Left renal cortex interstitium (tissue), 4 donors: ENCODE measurements at places on chromosomes 12 and 14.

GRCh38 chr14:69804902-69805301 is 7.9 kb upstream of the SLC10A1 start:
- no peak for DNase-seq

DNA sequence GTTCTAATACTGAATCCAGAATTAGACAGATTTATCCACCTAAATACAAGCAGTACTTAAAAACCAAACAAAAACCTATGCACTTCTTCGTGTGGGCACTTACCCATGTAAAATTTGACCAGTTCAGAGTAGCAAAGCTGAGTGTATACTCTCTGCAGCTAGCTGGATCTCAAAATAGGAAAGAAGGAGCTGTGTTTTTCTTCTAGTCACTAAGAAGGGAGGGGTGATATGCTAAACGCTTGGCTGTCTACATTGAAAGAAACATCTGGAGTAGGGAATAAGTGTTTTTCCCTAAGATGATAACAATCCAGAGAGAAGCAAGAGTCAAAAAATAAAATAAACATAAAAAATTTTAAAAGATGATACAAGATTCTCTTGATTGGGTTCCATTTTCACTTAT is 20.0 kb downstream of the RBMS2 start:
- no peak for DNase-seq

GRCh38 chr12:101942250-101942605 is 64.8 kb downstream of the DRAM1 start:
- DNase-seq, result no peak

DNA sequence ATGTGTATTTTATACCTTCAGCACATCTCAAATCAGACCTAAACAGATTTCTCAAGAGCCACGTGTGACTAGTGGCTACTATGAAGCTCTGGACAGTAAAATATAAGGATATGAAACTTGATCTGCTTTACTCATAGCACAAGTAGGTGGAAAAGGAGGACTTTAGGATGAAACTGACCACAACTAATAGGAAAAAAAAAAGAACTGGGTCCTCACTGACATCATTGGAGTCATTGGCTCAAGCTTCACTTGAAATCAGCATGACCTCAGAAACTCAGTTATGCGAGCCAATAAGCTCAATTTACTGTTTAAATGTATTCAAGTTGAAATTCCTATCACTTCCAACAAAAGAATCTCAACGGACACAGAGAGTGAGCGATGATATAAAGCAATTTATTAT is 34.1 kb upstream of the CIT start:
- no peak for DNase-seq

DNA sequence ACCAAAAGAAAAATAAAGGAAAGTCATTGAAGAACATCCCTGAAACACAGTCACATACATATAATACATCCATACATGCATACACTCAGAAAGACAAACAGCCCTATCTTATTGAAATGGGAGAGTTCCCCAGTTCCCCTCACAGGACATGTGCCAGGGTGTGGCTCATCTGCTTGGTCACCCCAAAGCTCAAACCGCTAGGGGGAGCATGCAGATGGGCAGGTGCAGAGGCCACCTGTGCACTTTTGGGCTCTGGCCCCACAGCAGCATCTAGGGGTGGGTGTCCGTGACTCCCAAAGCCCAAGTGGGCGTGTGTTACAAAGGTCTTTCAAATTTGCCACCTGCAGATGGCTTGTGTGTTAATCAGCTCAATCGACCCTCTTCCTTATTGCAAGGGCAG is 75.2 kb downstream of the CMAS start:
- DNase-seq, result no peak

GRCh38 chr14:101876555-101876938 is 87.8 kb upstream of the DYNC1H1 start:
- no peak for DNase-seq

- DNase-seq, result no peak
Measured at GRCh38 chr12:71041476-71041875, 116.3 kb downstream of the TSPAN8 start.

- DNase-seq, result no peak
Measured at GRCh38 chr14:50344116-50344775, 32.1 kb downstream of the DMAC2L start.

DNA sequence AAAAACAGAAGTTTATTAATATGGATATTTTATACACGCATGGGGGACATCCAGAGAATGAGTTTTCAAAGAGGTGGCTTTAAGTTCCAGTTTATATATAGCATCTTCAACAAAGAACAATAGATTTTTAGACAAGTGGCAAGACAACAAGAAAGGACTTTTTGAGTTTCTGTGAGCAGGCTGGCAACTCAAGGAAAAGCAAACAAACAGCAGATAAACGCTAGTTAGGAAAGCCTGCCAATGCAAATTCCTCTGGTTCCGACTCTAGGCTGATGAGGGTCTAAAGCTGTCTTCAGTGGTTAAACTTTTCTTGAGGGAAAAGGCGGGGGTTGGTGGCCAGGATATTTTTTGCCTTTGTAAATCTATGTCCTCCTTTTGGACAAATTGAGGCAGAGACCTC is 78.4 kb upstream of the EEA1 start:
- no peak for DNase-seq

DNA sequence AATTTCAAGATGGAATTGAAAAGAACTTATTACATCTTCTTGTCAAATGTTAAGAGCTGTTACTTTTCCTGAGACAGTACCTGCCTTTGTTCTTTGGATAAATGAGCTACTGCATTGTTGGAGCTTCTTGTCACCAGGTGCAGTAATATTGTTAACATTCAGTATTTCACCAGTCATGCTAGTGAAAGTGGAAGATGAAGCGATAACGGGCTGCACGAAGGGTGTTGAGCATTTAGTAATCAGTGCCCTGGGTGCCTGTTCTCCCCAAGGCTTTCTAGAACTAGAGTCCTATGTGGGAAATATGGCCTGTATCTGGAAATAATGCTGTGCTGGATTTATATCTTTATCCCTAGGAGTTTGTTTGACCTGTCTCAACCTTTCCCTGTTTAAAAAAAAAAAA is 83.2 kb downstream of the PPP2R5C start:
- DNase-seq, result no peak

- no peak for DNase-seq
Measured at GRCh38 chr12:97713270-97713669, 250.7 kb downstream of the RMST start.

DNA sequence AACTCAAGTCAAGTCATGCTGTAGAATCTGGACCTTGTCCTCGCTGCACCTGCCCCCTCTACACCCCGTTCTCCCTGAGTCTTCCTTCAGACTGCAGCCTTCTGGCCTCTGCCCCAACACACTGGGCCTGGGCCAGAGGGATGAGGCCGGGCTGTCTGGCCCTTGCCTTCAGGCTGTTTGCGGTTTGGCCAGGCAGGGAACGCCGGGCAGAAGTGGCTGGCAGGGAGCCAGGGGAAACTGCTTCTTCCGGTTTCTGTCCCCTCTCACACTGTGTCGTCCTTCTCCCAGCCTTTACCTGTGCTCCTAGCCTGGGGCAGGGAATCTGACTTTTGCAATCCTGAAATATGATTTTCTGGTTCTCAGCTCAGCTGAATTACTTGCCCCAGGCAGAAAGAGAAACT is 13.5 kb downstream of the DGLUCY start:
- no peak for DNase-seq

GRCh38 chr12:100331871-100332270 is 25.0 kb upstream of the SLC17A8 start:
- DNase-seq, result no peak

DNA sequence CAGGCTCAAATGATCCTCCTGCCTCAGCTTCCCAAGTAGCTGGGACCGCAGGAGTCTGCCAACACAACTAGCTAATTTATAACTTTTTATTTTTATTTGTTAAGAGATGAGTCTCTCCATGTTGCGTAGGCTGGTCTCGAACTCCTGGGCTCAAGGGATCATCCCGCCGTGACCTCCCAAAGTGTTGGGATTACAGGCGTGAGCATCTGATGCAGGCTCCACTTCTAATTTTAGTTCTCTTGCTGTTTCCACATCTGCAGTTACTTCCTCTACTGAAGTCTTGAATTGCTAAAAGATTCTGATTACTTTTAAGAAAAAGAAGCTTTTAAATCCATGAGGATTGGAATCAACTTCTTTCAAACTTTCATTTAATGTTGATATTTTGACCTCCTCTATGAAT is 13.4 kb upstream of the SNX6 start:
- DNase-seq, result no peak

DNA sequence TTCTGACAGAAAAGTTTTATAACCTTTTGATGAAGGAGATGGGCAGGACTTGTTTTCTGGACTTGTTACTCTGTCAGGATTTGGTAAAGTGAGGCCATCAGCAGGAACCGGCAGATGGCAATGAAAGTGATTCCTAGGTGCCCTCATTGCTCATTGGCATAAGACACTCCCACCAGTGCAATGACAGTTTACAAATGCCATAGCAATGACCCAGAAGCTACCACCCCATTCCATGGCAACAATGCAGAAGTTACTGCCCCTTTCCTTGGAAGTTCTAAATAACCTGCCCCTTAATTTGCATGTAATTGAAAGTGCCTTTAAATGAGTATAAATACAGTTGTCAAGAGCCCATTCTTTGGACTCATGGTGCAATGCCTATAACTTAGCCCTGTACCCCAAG is 222.6 kb downstream of the CEP128 start:
- no peak for DNase-seq

DNA sequence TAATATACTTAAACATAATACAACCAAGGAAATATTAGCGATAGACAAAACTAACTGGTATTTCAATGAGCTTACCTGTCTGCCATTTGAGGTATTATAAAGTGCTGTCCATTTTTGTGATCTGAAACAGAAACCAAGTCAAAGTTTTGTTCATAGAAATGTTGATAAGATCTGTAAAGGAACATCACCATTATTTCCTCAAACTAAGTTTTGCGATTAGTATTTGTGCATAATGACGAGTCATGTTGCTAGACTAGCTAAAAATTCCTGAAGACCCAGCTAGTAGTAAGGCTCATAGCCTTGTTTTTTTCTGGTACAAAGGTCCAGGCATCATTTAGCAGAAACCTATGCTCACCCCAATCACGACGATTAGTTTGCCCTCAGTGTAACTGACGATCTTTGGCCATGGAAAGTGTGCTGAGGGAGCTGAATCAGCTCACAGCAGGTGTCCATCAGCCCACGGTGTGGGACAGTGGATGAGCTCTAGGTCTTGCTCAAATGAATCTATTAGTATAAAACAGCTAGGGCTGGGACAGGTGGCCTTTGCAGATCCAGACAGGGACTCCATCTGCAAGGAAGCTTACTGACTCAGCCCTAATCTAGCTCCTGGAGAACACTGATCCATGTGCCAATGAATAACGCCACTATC is 28.7 kb downstream of the GIT2 start:
- no peak for DNase-seq

DNA sequence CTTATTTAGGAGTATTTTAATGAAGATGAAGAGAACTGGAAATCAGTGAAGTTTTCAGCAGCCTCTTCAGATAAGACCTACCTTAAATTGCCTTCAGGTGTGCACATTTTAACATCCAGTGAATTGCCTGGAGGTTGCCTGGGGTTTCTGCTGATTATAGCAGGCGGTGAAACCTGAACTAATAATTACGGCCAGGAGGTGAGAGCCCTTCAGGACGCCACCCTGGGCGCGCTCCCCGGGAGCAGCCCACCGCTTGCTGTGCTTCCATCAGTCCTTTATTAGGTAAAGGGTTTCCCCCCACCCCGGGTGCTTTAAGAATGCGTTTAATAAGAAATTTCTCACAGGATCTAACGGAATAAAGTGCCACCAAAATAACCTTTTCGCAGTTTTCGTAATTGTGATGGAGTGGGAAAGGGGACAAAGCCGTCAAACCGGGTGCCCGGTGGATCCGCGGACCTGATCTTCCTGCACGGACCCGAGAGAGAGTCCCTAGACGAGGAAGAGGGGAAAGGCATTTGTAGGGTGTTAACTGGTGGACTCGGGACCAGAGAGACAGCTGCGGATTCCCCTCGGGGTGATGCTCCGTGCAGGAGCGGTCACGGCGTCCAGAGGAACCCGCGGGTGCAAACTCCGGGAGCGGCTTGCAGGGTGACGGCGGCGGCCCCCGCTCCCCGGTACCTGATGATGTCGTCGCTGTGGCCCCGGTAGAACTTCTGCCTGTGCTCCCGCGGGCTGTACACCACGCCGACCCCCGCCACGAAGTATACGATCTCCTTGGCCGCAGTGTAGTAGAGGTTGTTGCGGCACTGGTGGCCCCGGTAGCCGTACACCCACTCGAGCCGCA is 902 bp downstream of the EML5 start:
- DNase-seq, result no peak

GRCh38 chr14:58690801-58691516 is 53.2 kb downstream of the DACT1 start:
- no peak for DNase-seq

GRCh38 chr14:102211240-102211639 is 71.5 kb downstream of the WDR20 start:
- no peak for DNase-seq

GRCh38 chr14:35556548-35556947 is 22.6 kb downstream of the INSM2 start:
- no peak for DNase-seq

- no peak for DNase-seq
Measured at GRCh38 chr12:115341442-115341841, 657.5 kb upstream of the TBX3 start.

GRCh38 chr12:109996483-109996853 is 300 bp upstream of the GIT2 start:
- DNase-seq, result no peak

- no peak for DNase-seq
Measured at GRCh38 chr12:42237853-42238239, 202 bp downstream of the YAF2 start.

DNA sequence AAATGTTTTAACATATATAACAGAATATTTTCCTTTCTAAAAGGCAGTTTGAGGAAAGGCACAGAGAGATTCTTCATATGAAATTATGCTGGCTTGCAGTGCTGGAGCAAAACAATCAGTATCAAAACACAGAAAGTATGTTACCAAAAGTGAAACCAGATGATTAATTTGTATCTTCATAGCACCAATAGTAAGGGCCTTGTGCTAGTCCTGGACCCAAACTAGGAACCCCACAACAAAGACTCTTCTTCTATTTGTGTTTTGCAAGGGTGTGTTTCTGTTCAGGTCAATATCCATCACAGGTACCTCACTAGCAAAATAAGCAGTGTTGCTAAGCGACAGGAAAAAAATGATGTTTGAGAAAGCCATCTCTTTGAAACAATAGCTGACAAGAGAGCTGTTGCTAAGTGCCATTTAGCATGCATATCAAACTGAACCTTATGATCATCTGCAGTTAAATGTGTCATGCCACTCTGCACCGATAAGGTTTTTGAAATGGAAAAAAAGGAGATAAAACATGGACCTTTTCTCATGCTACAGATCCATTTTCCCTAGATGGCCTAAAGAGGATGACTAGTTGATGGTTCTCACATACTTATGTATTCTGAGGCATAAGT is 196.2 kb upstream of the ALG10 start:
- DNase-seq, result no peak

- DNase-seq, result no peak
Measured at GRCh38 chr12:26281320-26281719, 85.9 kb downstream of the SSPN start.

DNA sequence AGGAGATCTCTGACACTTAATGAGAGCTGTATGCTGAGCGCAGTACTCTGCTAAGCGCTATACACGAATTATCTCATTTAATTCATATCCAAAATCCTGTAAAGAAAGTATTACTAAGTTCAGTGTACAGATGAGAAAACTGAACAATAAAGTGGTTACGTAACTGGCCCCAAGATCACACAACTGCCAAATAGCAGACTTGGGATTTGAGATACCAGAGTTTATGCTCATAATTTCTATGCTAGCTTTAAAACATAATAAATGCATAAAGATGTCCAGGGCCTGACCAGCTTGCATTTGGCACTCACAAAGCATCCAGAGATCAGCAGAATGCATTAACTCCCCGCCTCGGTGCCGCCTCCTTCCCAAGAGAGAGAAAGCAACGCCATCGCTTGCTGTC is 83.2 kb upstream of the PWP1 start:
- no peak for DNase-seq
